GM13977 (cell line): ENCODE measurements at places on chromosomes 13 and 19.

DNA sequence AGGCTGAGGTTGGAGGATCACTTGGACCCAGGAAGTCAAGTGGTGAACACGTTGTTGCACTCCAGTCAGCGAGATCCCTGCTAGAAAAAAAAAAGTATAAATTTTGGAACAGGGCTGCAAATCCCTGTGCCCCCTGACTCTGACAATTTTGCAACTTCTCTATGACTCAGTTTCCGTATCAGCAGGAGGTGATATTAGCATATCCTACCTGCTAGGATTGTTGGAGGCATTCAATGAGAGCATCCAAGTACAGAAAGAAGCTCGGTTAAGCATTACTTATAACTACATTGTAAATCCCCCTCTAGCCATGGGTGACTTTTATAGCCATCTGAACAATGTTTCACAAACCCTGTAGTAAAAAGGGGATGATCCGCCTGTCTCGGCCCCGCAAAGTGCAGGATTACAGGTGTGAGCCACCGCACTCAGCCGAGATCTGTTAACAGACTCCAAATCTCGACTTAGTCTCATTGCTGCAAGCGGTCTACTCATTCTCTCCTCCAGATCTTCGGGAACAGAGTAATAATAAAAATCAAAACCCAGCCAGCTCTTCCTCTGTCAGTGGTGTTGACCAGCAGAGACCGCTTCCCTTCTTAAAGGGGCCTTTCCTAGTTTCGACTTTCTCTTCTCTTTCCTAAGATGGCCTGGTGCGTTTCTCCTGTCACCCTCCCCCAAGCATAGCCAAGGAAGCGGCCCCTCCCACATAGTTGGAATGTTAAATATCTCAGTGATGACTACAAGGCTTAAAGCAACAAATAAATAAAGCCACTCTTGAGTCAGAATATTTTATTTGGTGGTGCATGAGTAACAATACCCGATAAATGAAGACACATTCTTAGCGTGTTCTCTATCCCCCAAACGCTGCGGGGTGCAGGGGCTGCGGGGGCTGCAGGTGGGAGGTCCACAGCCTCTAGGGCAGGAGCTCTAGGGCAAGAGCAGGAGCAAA, 10.3 kb upstream of the BICRA start:
- no peak for DNase-seq

GRCh38 chr19:16325641-16326400, 1.2 kb downstream of the KLF2 start:
- no peak for DNase-seq

GRCh38 chr13:63942372-63942771, 2526.7 kb upstream of the PCDH20 start:
- DNase-seq: no peak

- no peak for DNase-seq
Measured at GRCh38 chr19:5621945-5622464, 571 bp downstream of the SAFB2 start.

GRCh38 chr13:28093881-28094280, 6.5 kb downstream of the FLT3 start:
- no peak for DNase-seq

GRCh38 chr19:10981252-10981895, 20.5 kb downstream of the SMARCA4 start:
- peak; percentile 11 for DNase-seq

- DNase-seq: no peak
Measured at GRCh38 chr13:49596221-49596620, 10.9 kb upstream of the RCBTB1 start.

DNA sequence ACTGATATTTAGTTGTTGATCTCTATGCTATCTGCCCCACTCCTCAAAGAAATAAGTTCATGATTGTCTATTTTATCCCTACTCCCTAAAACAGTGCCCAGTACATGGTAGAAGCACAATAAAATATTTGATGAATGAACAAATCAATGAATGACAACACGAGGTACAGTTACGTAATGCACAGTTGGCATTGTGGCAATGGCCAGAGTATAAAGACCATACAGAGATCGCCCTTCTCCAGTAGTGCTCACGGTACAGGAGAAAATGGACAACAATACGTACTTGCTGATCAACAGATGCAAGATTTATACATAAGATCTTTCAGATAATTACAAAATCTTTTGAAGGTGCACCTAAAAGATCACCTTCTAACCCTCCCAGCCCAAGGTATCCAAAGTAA, 225.4 kb downstream of the KLF12 start:
- no peak for DNase-seq

DNA sequence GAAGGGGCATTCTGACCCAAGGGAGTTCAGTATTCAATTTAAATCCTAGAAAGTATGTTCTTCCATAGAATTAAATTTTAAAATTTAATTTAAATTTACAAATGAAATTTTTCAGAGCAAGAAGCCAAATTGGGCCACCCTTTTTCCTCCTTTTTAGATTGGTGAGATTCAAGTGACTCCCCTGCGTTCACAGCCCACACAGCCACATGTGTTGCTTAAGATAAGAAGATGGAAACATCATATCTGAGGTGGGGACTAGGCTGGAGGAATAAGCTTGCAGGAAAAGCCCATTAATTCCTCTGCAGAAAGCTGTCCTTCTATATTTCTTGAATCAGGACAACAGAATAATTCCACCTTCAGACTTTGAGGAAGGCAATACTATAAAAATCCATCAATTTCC, 392.7 kb upstream of the ZNF507 start:
- no peak for DNase-seq

DNA sequence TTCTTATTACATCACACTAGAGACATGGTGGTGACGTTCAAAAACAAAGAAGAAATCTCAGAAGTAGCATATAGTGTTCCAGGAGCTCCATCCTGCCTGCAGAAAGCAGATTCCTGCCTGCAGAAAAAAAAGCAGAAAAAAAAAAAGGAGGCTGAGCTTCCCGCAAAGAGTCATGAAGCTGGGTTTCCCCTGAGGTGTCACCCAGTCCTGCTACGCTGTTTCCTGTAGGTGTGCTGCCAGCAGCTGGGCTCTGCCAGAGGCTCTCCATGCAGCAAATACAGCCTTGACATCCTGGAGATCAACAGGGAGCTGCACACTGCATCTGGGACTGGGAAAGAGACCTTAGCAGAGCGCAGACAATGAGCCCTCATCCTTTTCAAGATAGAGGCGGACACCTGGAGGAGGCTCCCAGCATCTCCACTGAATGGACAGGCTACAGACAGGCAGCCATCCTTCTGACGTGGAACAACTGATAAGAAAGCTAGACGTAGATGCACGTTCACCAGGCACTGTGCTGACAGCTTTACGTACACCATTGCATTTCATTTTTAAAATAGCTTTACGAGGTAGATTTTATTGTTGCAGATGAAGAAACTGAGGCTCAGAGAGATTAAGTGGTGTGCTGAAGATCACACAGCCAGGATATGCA, 350.9 kb downstream of the FOXO1 start:
- DNase-seq: no peak

- no peak for DNase-seq
Measured at GRCh38 chr13:28172947-28173346, 34.6 kb downstream of the PAN3 start.

DNA sequence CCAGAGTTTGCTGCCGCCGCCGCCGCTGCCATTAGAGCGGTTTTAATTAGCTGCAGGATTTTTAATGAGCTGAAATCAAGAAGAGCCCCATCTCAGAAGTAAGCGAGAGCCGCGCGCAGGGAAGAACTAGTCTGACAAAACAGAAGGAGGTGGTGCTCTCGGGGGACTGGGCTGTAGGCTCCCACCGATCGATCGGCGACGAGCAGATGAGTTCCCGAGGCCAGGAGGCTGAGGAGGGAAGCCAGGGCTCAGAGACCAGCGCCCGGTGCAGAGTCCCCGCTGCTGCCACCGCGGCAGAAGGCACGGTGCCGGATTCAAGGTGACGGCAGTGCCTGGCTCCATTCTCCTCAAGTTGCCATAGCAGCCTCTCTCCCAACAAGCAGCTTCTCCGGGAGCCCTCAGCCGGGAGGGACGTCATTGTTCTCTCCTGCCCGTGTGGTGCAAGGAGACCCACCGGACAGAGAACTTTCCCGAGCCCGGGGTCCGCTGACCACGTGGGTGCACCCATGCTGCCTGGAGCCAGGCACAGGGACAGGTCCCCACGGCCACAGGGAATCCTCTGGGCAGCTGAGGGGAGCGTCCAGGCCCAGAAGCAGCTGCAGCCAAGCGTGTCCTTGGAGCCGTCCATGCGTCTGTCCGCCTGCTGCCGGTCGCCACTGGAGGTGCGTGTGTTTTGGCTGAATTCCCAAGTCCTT, 62.9 kb downstream of the CHST8 start:
- DNase-seq: no peak

DNA sequence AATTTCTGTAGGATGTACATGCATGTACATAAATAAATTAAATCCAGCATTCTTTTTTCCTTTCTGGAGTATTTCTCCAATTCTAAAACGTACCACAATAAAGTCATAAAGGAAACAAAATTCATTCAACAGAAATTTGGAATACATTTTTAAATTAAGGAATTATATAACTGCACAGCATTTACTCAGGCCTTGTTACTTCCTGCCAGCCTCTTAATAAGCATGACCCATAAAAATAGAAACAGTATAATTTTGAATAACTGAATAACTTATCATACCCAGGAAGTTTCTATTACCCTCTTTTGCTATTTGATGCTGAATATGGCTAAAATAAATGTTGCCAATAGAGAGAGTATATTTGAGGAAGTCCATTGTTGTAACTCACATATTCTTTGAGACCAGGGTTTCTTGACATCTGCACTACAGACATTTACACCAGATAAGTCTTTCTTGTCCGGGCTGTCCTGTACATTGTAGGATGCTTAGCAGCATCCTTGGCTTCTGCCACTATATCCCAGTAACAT, 178.2 kb downstream of the KLF12 start:
- DNase-seq: no peak

DNA sequence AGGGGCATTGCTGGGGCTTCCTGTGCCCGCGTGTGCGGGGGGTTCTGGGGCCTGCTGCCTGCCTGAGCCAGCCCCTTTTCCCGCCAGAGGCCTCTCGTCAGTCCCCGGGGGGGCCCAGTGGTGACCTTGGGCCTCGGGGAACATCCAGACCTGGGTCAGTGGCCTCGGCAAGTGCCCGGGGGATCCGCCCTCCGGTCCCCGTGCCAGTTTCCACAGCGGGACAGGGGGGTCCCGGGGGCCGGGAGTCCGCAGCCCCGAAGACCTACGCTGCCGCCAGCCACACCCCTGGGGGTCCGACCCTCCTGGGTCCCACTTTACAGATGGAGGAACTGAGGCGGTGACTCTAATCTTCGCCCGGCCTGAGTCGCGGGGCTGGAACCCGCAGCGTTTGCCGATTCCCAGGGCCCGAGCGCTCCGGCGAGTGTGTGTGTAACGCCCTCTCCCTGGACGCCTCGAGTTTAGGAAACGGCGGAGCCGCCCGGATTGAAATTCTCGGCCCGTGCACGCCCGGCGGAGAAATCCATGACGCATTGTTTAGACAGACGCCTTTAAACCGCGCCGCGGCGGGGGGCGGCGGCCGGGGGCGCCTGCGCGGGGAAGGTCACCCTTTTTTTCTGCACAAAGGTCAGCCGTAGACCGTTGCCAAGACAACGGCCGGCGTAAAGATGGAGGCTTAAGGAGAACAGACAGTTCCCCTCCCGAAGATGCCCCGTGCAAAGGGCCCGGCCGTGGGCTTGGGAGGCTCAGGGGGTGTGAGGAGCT, 39.3 kb downstream of the EFNA2 start:
- no peak for DNase-seq

DNA sequence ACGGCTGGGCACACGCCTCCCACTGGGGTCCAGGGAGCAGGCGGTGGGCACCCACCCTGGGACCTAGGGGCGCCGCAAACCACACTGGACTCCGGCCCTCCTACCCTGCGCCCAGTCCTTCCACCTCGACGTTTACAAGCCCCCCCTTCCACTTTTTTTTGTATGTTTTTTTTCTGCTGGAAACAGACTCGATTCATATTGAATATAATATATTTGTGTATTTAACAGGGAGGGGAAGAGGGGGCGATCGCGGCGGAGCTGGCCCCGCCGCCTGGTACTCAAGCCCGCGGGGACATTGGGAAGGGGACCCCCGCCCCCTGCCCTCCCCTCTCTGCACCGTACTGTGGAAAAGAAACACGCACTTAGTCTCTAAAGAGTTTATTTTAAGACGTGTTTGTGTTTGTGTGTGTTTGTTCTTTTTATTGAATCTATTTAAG, 1.6 kb downstream of the JUNB start:
- no peak for DNase-seq

- DNase-seq: no peak
Measured at GRCh38 chr13:73411067-73411809, 352.4 kb downstream of the KLF5 start.

- no peak for DNase-seq
Measured at GRCh38 chr19:36099166-36099785, 11.7 kb upstream of the OVOL3 start.

GRCh38 chr19:14361824-14362223, 19.4 kb upstream of the ADGRE5 start:
- peak; percentile 48 for DNase-seq

DNA sequence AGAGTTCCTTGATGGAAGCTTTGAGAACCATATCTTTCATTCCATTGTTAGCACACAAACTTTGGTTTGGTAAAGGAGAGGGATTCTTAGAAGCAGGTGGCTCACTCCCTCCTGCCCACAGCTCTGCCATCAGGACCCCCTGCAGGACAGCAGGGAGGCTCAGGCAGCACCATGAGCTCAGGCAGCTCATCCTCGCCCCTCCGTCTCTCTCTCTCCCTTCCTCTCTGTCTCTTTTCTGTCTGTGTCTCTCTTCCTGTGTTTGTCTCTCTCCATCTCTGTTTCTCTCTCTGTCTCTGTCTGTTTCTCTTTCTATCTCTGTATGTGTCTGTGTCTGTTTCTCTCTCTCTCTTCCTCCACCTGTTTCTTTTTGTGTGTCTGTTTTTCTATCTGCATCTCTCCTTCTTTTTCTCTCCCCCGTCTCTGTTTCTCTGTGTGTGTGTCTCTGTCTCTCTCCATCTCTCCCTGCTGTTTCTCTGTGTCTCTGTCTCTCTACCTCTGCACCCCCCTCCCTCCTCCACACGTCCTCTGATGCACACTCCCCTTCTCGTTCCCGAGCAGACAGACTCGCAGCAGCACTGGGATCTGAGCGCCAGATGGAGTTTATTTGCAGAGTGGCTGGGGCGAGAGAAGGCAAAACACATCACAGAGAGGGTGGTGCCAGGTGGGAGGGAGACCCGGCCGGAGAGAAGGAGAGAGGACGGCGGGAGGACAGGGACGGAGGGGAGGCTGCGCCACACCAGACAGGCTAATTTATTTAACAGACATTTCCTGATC, 8.7 kb downstream of the SBK2 start:
- DNase-seq: no peak

DNA sequence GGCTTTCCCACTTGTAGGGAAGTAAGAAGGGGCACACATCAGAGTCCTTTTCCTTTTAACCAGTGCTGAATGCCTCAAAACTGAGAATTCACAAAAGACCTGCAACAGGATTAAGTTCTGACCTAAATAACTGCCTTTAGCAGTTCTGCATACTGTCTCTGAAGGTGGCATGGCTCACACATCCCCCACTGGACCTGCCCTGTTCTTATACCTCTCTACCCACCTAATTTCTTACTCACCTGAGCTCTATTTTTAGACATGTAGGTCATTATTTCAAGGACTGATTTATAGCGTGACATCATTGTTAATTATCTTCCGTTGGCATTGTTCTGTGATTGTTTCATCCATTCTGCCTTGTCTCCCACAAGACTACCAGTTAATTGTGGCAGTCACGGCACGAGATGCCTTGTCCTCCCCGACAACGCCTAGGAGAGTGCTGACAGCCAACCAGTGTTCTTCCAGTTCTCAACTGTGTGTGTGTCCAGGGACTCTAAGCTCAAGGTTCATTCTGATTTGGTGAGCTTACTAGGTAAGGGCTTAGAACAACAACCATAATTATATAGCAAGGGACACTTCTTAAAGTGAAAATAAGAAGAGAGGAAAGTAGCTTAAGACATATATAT, 27.1 kb upstream of the UBL3 start:
- DNase-seq: no peak
